CD14-positive monocyte (primary cell): ENCODE measurements at places on chromosomes 12 and 14. TPM values are rescaled to one million over a fixed set of nuclear protein-coding genes. Genes with fewer than 3 reads are reported as not detected.
A peak's percentile ranks its signal among the peaks of the same experiment; 100 is the strongest.

The TXNDC16 gene
- 1.4 and 3.8 TPM in 2 replicates for polyA plus RNA-seq

GRCh38 chr14:35987731-35988130, 161.6 kb downstream of the BRMS1L start:
- no peak overlapping the region for H3K4me3 ChIP-seq
- no peak overlapping the region for H3K27ac ChIP-seq
- H3K36me3 ChIP-seq = no peaks in the 10 kb centered on the region
- H3K27me3 ChIP-seq = no peaks in the 10 kb centered on the region
- DNase-seq = no peak

The GPR65 gene
- polyA plus RNA-seq = 33.3 TPM

- H3K36me3 ChIP-seq = no peaks in the 10 kb centered on the region
- H3K4me3 ChIP-seq = no peak overlapping the region
- peaks cover 6% of the 10 kb centered on the region for H3K4me1 ChIP-seq
- H3K27me3 ChIP-seq = no peaks in the 10 kb centered on the region
These were observed 25.3 kb upstream of the DHRS2 start for GRCh38 chr14:23610815-23611289.

GRCh38 chr14:59333235-59333634, 131.9 kb downstream of the GPR135 start:
- no peaks in the 10 kb centered on the region for H3K36me3 ChIP-seq
- no peak for DNase-seq
- H3K27ac ChIP-seq = peak overlapping the region; percentile 29

- no peaks in the 10 kb centered on the region for H3K4me1 ChIP-seq
- H3K4me3 ChIP-seq = no peak overlapping the region
- no peaks in the 10 kb centered on the region for H3K27me3 ChIP-seq
These were observed 6.4 kb downstream of the FAIM2 start for GRCh38 chr12:49897276-49897675.

GRCh38 chr12:94831081-94831751, 172.3 kb downstream of the NDUFA12 start:
- H3K27me3 ChIP-seq = no peaks in the 10 kb centered on the region
- H3K36me3 ChIP-seq = no peaks in the 10 kb centered on the region
- no peak overlapping the region for H3K4me3 ChIP-seq
- peak; percentile 79 for DNase-seq
- H3K4me1 ChIP-seq = peaks cover 59% of the 10 kb centered on the region
- peak overlapping the region; percentile 96 for H3K27ac ChIP-seq

- DNase-seq = no peak
- no peak overlapping the region for H3K27ac ChIP-seq
- no peaks in the 10 kb centered on the region for H3K36me3 ChIP-seq
- no peaks in the 10 kb centered on the region for H3K4me1 ChIP-seq
- H3K27me3 ChIP-seq = no peaks in the 10 kb centered on the region
These were observed 128.1 kb downstream of the MGST1 start for GRCh38 chr12:16475521-16475920.

DNA sequence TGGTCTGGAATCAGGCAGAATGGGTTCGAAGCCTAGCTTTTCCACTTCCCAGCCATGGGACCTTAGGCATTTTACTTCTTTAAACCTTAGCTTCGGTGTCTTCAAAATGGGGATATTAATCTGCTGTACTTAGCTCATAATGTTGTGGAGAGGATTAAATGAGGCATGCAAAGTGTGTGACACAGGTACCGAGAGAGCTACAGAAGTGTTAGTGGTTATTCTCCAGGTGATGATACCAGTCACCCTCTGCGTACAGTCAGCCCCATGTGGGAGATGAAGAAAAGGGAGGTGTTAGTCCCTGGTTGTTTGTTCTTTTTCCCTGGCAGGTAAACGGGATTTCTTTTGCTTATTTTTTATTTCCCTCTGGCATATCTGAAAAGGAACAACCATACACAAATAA, 212.1 kb downstream of the PHLDA1 start:
- no peak overlapping the region for H3K27ac ChIP-seq
- no peaks in the 10 kb centered on the region for H3K27me3 ChIP-seq
- no peaks in the 10 kb centered on the region for H3K4me1 ChIP-seq
- H3K36me3 ChIP-seq = no peaks in the 10 kb centered on the region
- no peak overlapping the region for H3K4me3 ChIP-seq
- DNase-seq = no peak

DNA sequence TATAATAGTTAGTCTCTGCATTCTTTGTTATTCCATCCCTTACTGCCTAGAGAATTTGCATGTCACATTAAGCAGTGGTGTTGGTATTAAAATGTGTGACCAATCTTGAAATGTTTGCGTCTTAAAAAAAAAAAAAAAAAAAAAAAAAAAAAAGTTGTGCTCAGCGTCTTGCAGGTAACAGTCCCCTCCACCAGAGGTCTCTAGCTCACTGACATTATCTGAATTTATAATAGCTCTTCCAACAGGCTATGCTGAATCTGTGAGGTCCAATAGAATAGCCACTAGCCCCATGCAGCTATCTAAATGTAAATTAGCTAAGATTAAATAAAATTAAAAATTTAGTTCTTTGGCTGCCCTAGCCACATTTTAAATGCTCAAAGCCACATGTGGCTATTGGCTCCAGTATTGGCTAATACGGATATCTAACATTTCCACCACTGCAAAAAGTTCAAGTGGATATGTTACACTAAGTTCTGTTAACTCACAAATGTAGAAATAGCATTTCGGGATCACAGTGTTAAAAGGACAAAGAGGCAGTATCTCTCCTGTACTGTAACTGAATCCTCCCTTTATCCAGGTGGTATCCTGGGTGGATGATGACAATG, 28.7 kb downstream of the NKX2-8 start:
- no peaks in the 10 kb centered on the region for H3K27me3 ChIP-seq
- H3K4me3 ChIP-seq = no peak overlapping the region
- H3K27ac ChIP-seq = no peak overlapping the region
- no peaks in the 10 kb centered on the region for H3K36me3 ChIP-seq

GRCh38 chr14:69363964-69364363, 34.1 kb downstream of the ERH start:
- no peaks in the 10 kb centered on the region for H3K27me3 ChIP-seq
- H3K27ac ChIP-seq = no peak overlapping the region
- no peak for DNase-seq
- no peaks in the 10 kb centered on the region for H3K4me1 ChIP-seq
- H3K36me3 ChIP-seq = no peaks in the 10 kb centered on the region
- H3K4me3 ChIP-seq = no peak overlapping the region

GRCh38 chr12:132955094-132956010, 754 bp downstream of the ZNF605 start:
- DNase-seq = no peak
- peaks cover 12% of the 10 kb centered on the region for H3K36me3 ChIP-seq
- peak overlapping the region; percentile 95 for H3K4me3 ChIP-seq
- peak overlapping the region; percentile 76 for H3K27ac ChIP-seq

- H3K27me3 ChIP-seq = peaks cover 94% of the 10 kb centered on the region
- no peaks in the 10 kb centered on the region for H3K36me3 ChIP-seq
- H3K4me3 ChIP-seq = no peak overlapping the region
- no peak for DNase-seq
These were observed 6.4 kb downstream of the NKX2-1 start for GRCh38 chr14:36513451-36514277.

The SLC38A4 gene
- polyA plus RNA-seq = not detected

The ASIC1 gene
- polyA plus RNA-seq = not detected in 2 replicates

- H3K27ac ChIP-seq = no peak overlapping the region
- no peak for DNase-seq
- no peak overlapping the region for H3K4me3 ChIP-seq
These were observed 769.0 kb upstream of the ALG10B start for GRCh38 chr12:37547611-37548010.

DNA sequence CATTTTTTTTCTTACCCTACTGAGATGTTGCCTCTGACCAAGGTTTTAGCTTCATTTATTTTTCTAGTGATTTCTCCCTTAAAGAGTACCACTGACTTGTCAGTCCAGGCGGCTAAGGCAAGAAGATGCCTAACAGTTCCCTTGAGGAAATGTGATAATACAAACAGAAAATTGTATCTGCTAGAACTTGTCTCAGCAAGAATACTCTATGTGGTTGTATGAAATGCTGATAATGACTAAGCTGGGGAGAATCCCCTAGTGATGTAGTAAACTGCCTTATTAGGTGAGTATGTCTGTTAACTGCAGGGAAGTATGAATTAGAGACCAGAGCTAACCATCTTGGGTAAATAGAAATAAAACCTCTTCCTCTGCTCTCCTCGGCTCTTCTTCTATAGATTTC, 6.7 kb downstream of the C12orf54 start:
- no peaks in the 10 kb centered on the region for H3K27me3 ChIP-seq
- H3K4me3 ChIP-seq = no peak overlapping the region
- no peak overlapping the region for H3K27ac ChIP-seq
- DNase-seq = no peak

The ITGA7 gene
- polyA plus RNA-seq = 0.55 TPM

The PRB2 gene
- polyA plus RNA-seq = not detected

- no peaks in the 10 kb centered on the region for H3K4me1 ChIP-seq
- H3K36me3 ChIP-seq = no peaks in the 10 kb centered on the region
- no peak for DNase-seq
These were observed 1337.4 kb downstream of the FSCB start for GRCh38 chr14:43169722-43170121.

DNA sequence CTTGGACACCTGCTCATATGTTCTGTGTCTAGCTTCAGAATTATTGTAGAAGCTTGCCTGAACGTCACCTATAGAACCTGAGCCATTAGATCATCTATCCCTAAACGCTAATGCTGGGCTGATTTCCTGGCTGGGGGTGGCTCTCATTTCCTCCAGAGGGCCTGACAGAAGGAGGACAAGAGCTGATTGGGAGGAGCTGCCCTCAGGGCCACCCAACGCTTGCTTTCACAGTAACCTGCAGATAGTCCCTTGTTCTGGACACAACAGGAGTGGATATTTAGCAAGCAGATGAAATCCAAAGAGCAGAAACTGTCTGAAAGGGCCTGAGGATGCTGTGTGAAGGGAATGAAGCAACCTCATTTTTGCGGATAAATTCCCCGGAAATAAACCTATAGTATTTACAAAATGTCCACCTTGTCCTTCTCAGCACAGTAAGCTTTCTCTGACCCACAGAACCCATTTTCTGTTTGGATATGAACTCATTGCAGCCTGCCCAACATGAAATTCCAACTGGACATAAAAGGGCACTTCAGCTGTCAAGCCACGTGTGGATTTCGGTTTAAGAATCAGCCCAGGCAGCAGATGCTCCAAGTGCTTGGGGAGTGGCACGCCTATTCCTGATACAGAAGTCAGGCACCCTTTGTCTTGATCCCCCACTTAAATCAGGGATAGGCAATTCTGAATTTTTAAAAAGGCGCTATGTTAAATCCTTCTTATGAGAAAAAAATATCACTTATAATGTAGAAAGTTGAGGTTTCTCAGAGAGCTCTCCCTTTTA, 32.8 kb upstream of the TUBA1C start:
- no peaks in the 10 kb centered on the region for H3K27me3 ChIP-seq
- no peaks in the 10 kb centered on the region for H3K36me3 ChIP-seq
- no peak for DNase-seq
- peaks cover 47% of the 10 kb centered on the region for H3K4me1 ChIP-seq

The CHST11 gene
- 66.6 and 148 TPM in 2 replicates for polyA plus RNA-seq

- H3K36me3 ChIP-seq = no peaks in the 10 kb centered on the region
- no peak overlapping the region for H3K27ac ChIP-seq
- H3K4me1 ChIP-seq = no peaks in the 10 kb centered on the region
- H3K27me3 ChIP-seq = no peaks in the 10 kb centered on the region
- H3K4me3 ChIP-seq = no peak overlapping the region
These were observed 11.1 kb upstream of the CIPC start for GRCh38 chr14:77086951-77087350.

DNA sequence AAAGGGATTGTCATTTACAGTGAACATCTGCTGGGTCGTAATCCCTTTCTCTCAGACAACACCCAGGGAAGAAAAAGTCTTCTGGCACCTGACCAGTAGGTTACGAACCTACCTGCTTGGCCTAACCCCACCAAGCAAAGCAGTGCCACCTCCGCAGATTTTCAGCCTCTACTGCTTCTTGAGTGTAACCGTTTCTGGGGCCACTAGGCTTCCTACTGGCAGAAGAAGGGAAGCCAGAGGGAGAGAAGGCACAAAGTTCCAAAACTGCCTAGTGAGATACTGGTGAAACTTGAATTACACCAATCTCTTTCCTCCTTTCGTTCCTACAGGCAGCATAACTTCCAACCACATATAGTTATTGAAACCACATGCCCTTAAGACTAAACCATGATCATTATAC, 383.6 kb downstream of the BCAT1 start:
- H3K4me3 ChIP-seq = no peak overlapping the region
- H3K4me1 ChIP-seq = peaks cover 14% of the 10 kb centered on the region
- H3K36me3 ChIP-seq = no peaks in the 10 kb centered on the region
- no peak for DNase-seq
- no peak overlapping the region for H3K27ac ChIP-seq

DNA sequence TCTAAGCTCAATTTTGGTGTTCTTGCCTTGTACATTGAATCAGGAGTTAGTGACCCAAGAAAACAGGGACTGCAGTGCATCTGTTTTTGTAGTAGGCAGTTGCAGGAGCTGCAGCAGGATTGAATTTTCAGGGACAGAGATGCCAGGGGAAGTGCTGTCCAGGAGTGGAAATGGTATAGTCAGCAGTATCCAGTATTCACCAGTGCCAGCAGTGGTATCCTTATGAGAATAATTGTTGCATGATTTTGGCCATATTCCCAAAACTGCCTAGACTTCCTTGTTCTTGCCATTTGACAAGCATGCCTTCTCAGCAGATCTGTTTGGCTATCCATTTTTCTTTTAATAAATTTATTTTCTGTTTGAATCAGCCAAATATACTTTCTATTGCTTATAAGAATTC, 18.6 kb upstream of the ABCD2 start:
- H3K27me3 ChIP-seq = peaks cover 2% of the 10 kb centered on the region
- no peak for DNase-seq
- H3K4me1 ChIP-seq = no peaks in the 10 kb centered on the region
- no peak overlapping the region for H3K27ac ChIP-seq
- no peaks in the 10 kb centered on the region for H3K36me3 ChIP-seq
- H3K4me3 ChIP-seq = no peak overlapping the region

- H3K27ac ChIP-seq = no peak overlapping the region
- DNase-seq = no peak
- no peaks in the 10 kb centered on the region for H3K4me1 ChIP-seq
- no peak overlapping the region for H3K4me3 ChIP-seq
- H3K36me3 ChIP-seq = no peaks in the 10 kb centered on the region
These were observed 159.1 kb upstream of the RTL1 start for GRCh38 chr14:101062601-101063000.

The RASSF8 gene
- not detected for polyA plus RNA-seq

GRCh38 chr14:50812180-50812579, 18.8 kb downstream of the NIN start:
- H3K36me3 ChIP-seq = no peaks in the 10 kb centered on the region
- H3K27me3 ChIP-seq = no peaks in the 10 kb centered on the region
- H3K27ac ChIP-seq = peak overlapping the region; percentile 87
- no peak overlapping the region for H3K4me3 ChIP-seq
- DNase-seq = peak; percentile 49
- peaks cover 47% of the 10 kb centered on the region for H3K4me1 ChIP-seq

- H3K4me1 ChIP-seq = peaks cover 6% of the 10 kb centered on the region
- H3K27ac ChIP-seq = no peak overlapping the region
- no peak overlapping the region for H3K4me3 ChIP-seq
- H3K27me3 ChIP-seq = no peaks in the 10 kb centered on the region
These were observed 25.0 kb upstream of the NR1H4 start for GRCh38 chr12:100448656-100449055.
